Stimulated activated CD4-positive, alpha-beta T cell treated with anti-CD3 and anti-CD28 coated beads, TNF-alpha, amount 100 ng/mL, for 1 hour (primary cell): ENCODE measurements at places on chromosomes 4 and X.

GRCh38 chr4:98919996-98920395, 8.9 kb downstream of the EIF4E start:
- no peak for DNase-seq

DNA sequence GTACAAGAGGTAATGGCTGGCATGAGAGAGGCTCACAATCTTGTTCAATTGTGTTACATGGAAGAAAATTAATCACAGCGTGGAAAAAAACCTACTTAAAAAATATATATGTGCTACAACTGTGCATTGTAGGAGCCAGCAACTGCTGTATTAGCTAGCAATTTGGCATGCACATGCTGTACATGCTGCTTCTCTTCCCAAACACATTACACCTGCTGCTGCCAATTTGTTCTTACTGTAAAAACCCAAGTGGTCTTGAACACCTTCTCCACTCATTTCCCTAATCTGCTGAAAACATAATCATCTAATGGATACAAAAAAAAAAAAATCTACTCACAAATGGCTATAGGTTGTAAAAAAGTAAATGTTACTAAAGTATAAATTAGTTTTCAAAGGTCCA, 264.2 kb downstream of the INPP4B start:
- DNase-seq = no peak

DNA sequence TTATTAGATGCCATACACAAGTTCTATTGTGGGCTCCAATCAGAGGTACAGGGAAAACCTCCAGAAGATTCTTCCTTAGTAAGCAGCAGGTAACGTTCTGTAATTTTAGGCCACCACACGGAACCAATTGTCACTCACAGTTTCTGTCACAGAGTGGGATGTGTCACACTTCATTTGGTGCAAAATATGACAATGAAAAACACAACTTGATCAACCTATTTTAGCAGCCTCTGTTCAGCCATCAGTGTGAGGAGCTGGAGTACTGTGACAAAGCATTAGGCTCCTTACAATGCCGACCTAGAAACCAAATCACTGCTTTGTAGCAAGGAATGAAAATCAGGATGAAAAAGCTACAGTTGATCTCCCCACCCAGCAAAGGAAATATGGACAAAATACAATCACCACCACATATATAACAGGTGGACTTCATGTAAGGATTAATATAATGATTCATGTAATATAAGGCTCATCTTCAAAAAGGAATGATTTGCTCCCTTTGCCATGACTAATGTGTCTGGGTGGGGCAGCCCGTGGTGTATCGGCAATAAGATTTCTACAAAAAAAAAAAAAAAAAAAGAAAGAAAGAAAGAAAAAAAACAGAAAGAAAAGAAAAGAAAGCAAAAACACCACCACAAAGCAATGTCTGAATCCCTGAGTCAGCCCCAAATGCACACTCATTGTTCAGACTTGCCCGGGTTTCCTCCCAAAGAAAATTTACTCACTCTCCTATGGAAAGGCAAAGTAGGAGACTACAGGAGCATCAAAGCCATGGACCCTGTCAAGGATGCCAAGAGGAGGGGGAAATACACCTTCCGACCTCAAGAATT, 36.0 kb downstream of the SLC9A7 start:
- no peak for DNase-seq

- no peak for DNase-seq
Observed at GRCh38 chr4:14607001-14607400, 395.3 kb upstream of the CPEB2 start.
